Glutamatergic neuron (in vitro differentiated cells): ENCODE measurements at places on chromosomes 12 and 14. TPM values are rescaled to one million over a fixed set of nuclear protein-coding genes. Genes with fewer than 3 reads are reported as not detected.

Gene LAG3
- total RNA-seq: 7.3 TPM

Gene BIN2
- total RNA-seq: not detected

DNA sequence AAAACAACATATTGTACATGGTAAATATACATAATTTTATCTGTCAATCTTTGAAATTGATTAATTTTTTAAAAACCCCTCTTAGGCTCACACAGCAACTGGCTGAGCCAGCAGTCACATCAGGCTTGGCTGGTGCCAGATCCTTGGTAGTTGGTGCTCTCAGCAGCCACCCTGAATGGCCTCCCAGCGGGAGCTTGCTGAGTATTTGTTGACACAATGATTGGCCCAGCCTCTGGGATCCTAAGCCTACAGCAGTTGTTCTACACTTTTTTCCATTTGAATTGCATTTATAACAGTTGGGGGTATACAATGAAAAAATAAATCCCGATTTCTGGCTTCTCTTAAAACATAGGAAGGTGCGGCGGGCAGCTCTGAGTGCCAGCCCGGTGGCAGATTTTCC, 11.1 kb downstream of the PRKAB1 start:
- no peak for DNase-seq
- peaks cover 6% of the 10 kb centered on the region for H3K36me3 ChIP-seq
- no peaks in the 10 kb centered on the region for H3K27me3 ChIP-seq
- no peaks in the 10 kb centered on the region for H3K4me1 ChIP-seq

Gene DAO
- not detected for total RNA-seq

DNA sequence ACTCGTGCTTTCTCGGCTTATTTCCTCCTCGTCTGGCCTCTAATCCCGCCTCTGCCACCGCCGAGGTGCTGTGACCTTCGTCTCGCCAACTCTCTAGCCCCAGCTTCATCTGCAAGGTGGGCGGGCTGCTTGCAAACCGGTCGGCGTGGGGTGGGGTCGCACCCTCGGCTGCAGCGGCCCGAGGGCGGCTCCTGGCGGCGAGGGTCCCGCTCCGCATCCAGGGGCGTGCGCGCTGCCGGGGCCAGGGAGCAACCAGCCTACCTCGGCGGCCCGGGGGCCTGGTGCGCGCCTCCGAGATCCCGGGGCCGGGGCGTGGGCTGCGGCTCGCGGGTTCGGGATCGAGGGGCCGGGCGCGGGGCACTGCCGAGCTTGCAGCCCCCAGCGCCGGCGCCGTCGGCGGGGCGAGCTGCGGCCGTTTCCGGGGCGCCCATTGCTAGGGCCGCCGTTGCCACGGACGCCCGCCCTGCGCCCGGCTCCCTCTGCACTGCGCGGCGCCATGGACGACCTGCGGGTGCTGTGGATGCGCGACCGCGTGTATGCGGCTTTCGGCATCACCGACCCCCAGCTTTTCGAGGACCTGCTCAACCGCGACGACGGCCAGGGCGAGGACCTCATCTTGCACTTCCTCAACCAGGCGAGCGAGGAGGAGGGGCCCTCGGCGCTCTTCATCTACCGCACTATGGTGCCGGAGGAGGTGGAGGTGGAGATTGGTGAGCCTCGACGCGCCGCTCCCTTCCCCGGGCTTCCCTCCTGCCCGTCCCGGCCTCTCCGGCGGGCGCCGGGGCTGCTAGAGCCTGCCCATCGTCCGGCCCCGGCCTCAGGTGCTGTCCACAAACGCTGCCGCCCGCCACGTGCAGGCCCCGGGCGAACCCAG, at the start of gene DNAH10:
Gene DNAH10 (plus strand): TSS at position 461 of the 874 bp plus-strand sequence. CDS start 36 bp downstream, at position 497.
- peak within 1 kb of the TSS; percentile 87 for H3K4me3 ChIP-seq
- H3K27me3 ChIP-seq: no peaks in the 10 kb centered on the region
- H3K4me1 ChIP-seq: no peaks in the 10 kb centered on the region

- no peaks in the 10 kb centered on the region for H3K4me1 ChIP-seq
- no peak overlapping the region for H3K4me3 ChIP-seq
- no peaks in the 10 kb centered on the region for H3K36me3 ChIP-seq
- no peaks in the 10 kb centered on the region for H3K27me3 ChIP-seq
- DNase-seq: no peak
These were observed 126.9 kb downstream of the SLC25A21 start for GRCh38 chr14:37045340-37046061.

Gene NOS1
- total RNA-seq: 0.96 TPM

DNA sequence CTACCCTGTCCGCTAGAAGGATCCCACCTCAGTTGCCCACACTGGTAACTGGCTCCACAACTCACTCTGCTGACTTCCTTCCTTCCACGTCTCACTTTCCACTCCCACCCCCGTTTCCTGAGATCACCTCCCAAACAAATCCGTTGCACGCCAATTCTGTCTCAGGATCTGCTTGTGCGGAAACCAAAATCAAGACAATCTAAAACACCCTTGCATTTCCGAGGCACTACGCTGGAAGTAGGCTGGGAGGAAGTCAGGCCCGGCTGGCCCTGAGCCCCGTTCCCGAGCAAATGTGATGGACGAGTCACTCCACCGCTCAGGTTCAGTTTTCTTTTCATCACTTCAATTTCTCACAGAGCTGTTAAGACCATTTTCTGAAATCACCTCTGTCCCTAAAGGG, 23.1 kb downstream of the ABCB9 start:
- H3K27ac ChIP-seq: no peak overlapping the region
- H3K4me1 ChIP-seq: no peaks in the 10 kb centered on the region
- H3K27me3 ChIP-seq: peaks cover 4% of the 10 kb centered on the region
- H3K36me3 ChIP-seq: no peaks in the 10 kb centered on the region
- H3K4me3 ChIP-seq: no peak overlapping the region
- DNase-seq: no peak

- no peak overlapping the region for H3K27ac ChIP-seq
- peaks cover 6% of the 10 kb centered on the region for H3K36me3 ChIP-seq
- no peak for DNase-seq
- H3K4me1 ChIP-seq: peaks cover 15% of the 10 kb centered on the region
These were observed 17.9 kb downstream of the HRK start for GRCh38 chr12:116863275-116863767.

- H3K4me3 ChIP-seq: no peak overlapping the region
- no peak for DNase-seq
- H3K27me3 ChIP-seq: no peaks in the 10 kb centered on the region
- no peak overlapping the region for H3K27ac ChIP-seq
- no peaks in the 10 kb centered on the region for H3K36me3 ChIP-seq
These were observed 181.6 kb downstream of the SOX5 start for GRCh38 chr12:23767834-23768233.

Gene CLEC2D
- 7.2 TPM for total RNA-seq

GRCh38 chr12:93572712-93573551, 457 bp downstream of the SOCS2 start:
- H3K4me1 ChIP-seq: peaks cover 11% of the 10 kb centered on the region
- H3K36me3 ChIP-seq: no peaks in the 10 kb centered on the region
- peak overlapping the region; percentile 84 for H3K4me3 ChIP-seq
- peak overlapping the region; percentile 92 for H3K27ac ChIP-seq
- H3K27me3 ChIP-seq: peaks cover 19% of the 10 kb centered on the region

- H3K27me3 ChIP-seq: no peaks in the 10 kb centered on the region
- H3K4me1 ChIP-seq: peaks cover 19% of the 10 kb centered on the region
- no peak for DNase-seq
- H3K36me3 ChIP-seq: peaks cover 9% of the 10 kb centered on the region
These were observed 131.1 kb downstream of the FBXL14 start for GRCh38 chr12:1463073-1463905.
